ENCODE measurements at places on chromosomes 1 and 21. TPM values are rescaled to one million over a fixed set of nuclear protein-coding genes. Genes with fewer than 3 reads are reported as not detected.
A peak's percentile ranks its signal among the peaks of the same experiment; 100 is the strongest.

- H3K27ac ChIP-seq: peak overlapping the region; percentile 95
- H3K4me3 ChIP-seq: peak overlapping the region; percentile 67
- peaks cover 21% of the 10 kb centered on the region for H3K4me1 ChIP-seq
- peak; percentile 76 for DNase-seq
- no peaks in the 10 kb centered on the region for H3K36me3 ChIP-seq
Observed at GRCh38 chr1:170664828-170665612, 1.1 kb downstream of the PRRX1 start.

DNA sequence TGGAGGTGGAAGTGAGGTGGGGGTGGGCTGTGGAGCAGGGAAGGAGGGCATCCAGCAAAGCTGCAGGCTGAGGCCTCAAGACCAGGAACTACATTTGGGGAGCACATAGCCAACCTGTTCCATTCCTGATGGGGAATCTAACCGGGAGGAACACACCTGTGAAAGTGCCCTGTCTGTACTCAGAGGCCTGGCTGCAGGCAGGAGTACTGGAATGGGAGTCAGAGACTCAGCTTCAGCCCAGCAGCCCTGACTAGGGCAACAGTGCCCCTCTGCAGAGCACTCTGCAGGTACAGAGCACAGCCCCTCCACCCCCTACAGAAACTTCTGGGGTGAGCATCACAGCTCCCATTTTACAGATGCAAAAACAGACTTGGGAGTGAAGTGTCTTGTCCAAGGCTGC is 126.4 kb downstream of the DMRTB1 start:
- H3K27me3 ChIP-seq: no peaks in the 10 kb centered on the region
- no peak for DNase-seq
- no peaks in the 10 kb centered on the region for H3K36me3 ChIP-seq
- no peak overlapping the region for H3K4me3 ChIP-seq

DNA sequence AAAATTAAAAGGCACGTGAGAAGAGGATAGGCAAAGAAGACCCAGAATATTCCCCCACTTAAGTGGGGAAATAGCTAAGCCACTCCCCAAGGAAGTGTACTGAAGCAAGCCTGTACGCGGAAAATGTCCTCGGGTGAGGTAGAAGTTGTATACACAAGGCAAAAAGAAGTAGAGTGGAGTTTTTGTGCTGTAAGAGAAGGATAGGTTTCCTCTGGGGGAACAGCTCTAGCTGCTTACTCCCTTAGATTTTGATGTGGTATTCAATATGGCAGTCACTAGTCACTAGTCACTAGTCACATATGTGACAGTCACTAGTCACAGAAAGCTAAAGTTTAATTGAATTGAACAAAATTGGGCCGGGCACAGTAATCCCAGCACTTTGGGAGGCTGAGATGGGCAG is 7.6 kb downstream of the TXNIP start:
- H3K4me3 ChIP-seq: no peak overlapping the region
- H3K27ac ChIP-seq: no peak overlapping the region
- DNase-seq: no peak
- no peaks in the 10 kb centered on the region for H3K27me3 ChIP-seq
- peaks cover 5% of the 10 kb centered on the region for H3K4me1 ChIP-seq

The HSPA6 gene
- total RNA-seq: 2.5 TPM

The FAM3B gene
- 4.9 TPM for total RNA-seq

GRCh38 chr1:94654031-94654430 is 112.5 kb upstream of the F3 start:
- no peaks in the 10 kb centered on the region for H3K36me3 ChIP-seq
- DNase-seq: no peak
- no peak overlapping the region for H3K27ac ChIP-seq

- DNase-seq: no peak
- H3K27me3 ChIP-seq: no peaks in the 10 kb centered on the region
- H3K27ac ChIP-seq: no peak overlapping the region
- no peak overlapping the region for H3K4me3 ChIP-seq
Observed at GRCh38 chr1:234911787-234912186, 216.8 kb downstream of the TOMM20 start.

GRCh38 chr1:175133673-175134435 is 58.7 kb downstream of the KIAA0040 start:
- H3K27ac ChIP-seq: no peak overlapping the region
- no peak for DNase-seq
- peaks cover 8% of the 10 kb centered on the region for H3K4me1 ChIP-seq

DNA sequence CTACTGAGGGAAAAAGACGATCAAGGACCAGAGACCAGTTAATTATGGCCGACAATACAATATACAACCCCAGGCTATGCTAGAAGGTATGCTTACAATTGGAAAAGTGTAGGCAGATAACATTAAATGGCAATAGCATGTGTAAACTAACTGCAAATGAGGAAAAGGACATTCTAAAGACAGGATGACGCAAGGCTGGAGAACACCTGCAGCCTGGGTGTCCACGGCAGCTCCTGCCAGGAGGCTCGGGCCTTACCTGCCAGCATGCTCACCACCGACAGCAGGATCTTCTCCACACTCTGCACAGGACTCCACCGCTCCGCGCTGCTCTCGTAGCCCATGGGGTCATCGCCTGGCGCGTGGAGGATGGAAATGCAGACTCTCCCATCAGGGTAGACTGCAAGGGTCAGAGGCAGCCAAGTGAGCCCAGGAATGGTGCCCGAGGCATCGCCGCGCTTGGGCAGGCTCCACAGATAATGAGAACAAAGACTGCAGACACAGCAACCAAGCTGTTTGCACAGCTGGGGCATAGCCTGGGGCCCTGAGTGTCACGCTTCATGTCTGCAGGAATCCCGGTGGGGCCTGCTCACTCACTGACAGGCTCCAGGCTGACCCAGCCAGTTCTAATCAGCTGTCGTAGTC is 28.2 kb downstream of the UBE2G2 start:
- no peaks in the 10 kb centered on the region for H3K4me1 ChIP-seq
- no peaks in the 10 kb centered on the region for H3K27me3 ChIP-seq
- no peak overlapping the region for H3K4me3 ChIP-seq
- H3K27ac ChIP-seq: no peak overlapping the region
- no peak for DNase-seq

GRCh38 chr21:40587736-40588346 is 259.1 kb downstream of the DSCAM start:
- H3K36me3 ChIP-seq: no peaks in the 10 kb centered on the region
- no peak overlapping the region for H3K27ac ChIP-seq
- no peak for DNase-seq

DNA sequence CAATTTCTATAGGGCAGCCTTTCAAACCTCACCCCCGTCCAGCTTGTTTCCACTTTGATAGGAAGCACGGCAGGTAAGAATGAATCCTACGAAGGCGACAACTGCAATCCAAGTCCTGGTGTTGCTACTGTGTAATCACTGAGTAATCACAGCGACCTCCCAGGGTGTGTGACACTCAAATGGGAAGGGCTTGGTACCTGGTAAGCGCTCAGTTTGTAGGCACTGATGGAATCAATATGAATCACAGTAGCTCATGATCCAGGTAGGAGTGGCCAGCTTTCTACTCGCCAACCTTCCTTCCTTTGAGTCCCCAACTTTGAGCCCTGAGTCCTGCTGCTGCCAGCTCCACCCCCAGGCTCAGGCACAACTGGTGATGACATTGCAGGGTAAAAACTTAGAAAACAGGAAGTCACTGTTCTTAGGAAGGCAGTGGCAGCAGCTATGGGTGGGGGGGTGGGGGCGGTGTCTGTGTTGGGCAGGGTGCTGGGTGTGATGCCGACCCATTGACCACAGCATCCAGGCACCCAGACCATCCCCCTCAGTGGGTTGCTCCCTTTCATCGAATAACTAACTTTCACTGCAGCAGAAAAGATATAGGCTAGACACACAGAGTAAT is 70.7 kb downstream of the CD247 start:
- H3K4me1 ChIP-seq: no peaks in the 10 kb centered on the region
- H3K27ac ChIP-seq: no peak overlapping the region
- DNase-seq: no peak
- H3K4me3 ChIP-seq: no peak overlapping the region
- H3K36me3 ChIP-seq: no peaks in the 10 kb centered on the region
- H3K27me3 ChIP-seq: no peaks in the 10 kb centered on the region

DNA sequence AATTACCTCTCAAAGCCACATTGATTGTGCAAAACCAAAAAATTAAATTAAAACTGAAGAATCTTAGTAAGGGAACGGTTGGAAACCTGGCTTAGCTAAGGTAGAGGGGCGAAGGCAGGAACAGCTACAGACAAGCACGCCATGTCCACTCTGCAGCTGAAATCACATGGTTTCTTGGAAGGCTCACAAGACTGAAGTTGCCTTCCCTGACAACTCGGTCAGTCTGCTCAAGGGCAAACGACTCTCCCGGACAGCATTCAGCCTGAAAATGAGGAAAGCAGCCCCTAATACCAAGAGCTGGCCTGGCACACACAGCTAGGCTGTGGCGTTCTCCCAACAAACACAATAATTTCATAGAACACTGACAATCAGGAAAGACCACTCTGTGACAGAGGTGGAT is 22.7 kb upstream of the BECN2 start:
- no peak overlapping the region for H3K27ac ChIP-seq
- H3K4me3 ChIP-seq: no peak overlapping the region
- H3K27me3 ChIP-seq: no peaks in the 10 kb centered on the region
- peak; percentile 62 for DNase-seq

The CFAP410 gene
- total RNA-seq: 71.7 TPM

The GNAT2 gene
- 2.8 TPM for total RNA-seq

The LRRC3 gene
- total RNA-seq: 8.3 TPM

Measured in testis (tissue), 5 donors.